NCI-H748 treated with DMSO at 0.1 percent for 48 hours (cell line): ENCODE measurements at places on chromosomes 2 and 18.

GRCh38 chr2:209138079-209138478, 285.8 kb upstream of the MAP2 start:
- no peak for DNase-seq

- no peak for DNase-seq
Measured at GRCh38 chr2:160469164-160469563, 24.4 kb downstream of the RBMS1 start.

- DNase-seq = no peak
Measured at GRCh38 chr2:5849562-5849961, 157.4 kb downstream of the SOX11 start.

DNA sequence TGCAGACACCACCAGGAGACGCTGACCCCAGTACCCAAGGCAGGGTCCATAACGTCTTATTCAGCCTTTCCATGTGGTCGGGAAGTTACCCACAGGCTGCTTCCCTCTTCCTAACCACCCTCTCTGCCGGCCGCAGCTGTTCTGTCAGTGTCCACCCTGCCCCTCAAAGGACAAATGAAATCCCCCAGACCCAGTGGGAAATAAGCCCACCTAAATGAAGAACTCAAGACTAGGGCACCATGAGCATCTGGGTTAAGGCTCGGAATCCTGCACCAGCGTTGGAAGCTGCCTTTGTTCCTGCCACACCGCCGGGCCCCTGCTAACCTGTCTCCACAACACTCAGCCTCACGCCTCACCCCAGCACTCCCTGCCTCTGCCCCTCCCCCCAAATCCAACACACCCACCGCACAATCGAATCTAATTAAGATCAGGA, 21.7 kb downstream of the BCL11A start:
- no peak for DNase-seq

- DNase-seq = no peak
Measured at GRCh38 chr2:161379740-161380139, 36.4 kb upstream of the TBR1 start.

- peak; percentile 35 for DNase-seq
Measured at GRCh38 chr2:168355121-168355520, 101.0 kb upstream of the CERS6 start.

- no peak for DNase-seq
Measured at GRCh38 chr2:193810533-193810932, 1615.8 kb upstream of the TMEFF2 start.
